ENCODE measurements at places on chromosomes 1 and 21. TPM values are rescaled to one million over a fixed set of nuclear protein-coding genes. Genes with fewer than 3 reads are reported as not detected.

Gene PDPN
- 31.4 TPM for total RNA-seq

Gene SOX13
- 52.5 TPM for total RNA-seq

DNA sequence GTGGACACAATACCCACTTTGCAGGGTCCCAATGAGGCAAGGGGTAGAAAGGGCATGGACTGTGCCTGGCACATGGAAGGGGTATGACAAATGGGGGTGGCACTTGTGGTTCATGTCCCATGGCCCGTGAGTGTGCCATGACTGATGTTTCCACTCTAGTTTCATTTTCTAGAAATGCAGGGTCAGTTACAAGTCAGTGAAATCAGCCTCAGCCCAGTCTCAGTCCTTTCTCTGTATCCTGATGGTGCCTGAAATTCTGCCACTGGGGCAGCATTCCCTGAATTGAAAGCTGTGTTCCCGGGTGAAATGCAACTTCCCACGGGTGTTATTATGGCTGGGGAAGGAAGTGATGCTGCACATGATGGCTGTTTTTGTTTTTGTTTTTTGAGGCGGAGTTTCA is 110.8 kb upstream of the ZBTB40 start:
- DNase-seq, result no peak

DNA sequence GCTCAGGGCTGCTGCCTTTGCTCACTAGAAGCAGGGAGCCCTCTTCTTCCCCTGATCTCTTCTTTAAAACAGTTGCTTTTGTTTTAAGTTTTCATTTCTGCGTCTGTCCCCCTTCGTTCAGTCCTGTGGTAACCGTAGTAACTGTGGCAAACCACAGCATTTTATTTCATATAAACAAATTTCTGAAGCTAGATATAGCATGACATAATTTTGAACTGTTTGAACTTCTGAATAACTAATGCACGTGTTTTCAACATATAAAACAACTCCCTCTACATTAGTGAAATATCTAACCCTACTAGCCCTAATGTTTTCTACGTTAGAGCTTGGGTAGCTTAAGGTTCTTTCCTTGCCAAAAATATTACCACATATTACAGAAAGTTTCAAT is 104.6 kb downstream of the DISP1 start:
- DNase-seq, result no peak
